ENCODE measurements at places on chromosomes 12 and 14. TPM values are rescaled to one million over a fixed set of nuclear protein-coding genes. Genes with fewer than 3 reads are reported as not detected.

EPYC gene
- total RNA-seq: not detected

NAV3 gene
- not detected for total RNA-seq

TOMM20L gene
- not detected for total RNA-seq

SMCO2 gene
- total RNA-seq: 0.45 TPM

SERPINA12 gene
- total RNA-seq: not detected

HOXC12 gene
- total RNA-seq: not detected

KERA gene
- total RNA-seq: not detected

PLXNC1 gene
- 25.3 TPM for total RNA-seq

INHBC gene
- not detected for total RNA-seq

MLF2 gene
- total RNA-seq: 92.7 TPM

KRT77 gene
- not detected for total RNA-seq

PMCH gene
- total RNA-seq: 2.8 TPM

PPP1R36 gene
- 0.16 TPM for total RNA-seq

TAS2R20 gene
- total RNA-seq: 2.3 TPM

RNASE7 gene
- total RNA-seq: not detected

All from T-helper 2 cell treated with Interferon-gamma antibody and Interleukin-4, amounts not matched to agents 100 ng/mL and 5 ng/mL, for 36 hours (primary cell).